ENCODE measurements at places on chromosomes 11 and 22.

DNA sequence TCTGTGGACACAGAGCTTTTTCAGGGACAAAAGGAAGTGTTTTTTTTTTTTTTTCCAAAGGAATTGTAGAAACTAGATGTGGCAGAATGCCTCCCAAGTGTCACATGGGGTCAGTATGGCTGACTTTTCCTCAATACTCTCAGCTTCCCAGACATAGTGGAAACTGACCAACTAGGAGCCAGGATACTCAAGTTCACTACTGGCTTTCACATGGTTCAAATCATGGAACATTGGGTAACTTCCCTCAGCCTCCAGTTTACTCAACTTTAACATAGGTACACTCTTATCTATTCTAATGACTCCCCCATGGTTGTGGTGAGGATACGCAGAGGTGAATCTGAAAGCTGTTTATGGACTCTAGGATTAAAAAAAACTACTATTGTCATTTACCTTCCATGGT is 1.4 kb downstream of the SLC5A1 start:
- H3K4me3 ChIP-seq: no peak overlapping the region
- no peak overlapping the region for H3K27ac ChIP-seq
- no peaks in the 10 kb centered on the region for H3K36me3 ChIP-seq
- DNase-seq: no peak
- H3K27me3 ChIP-seq: no peaks in the 10 kb centered on the region
- no peaks in the 10 kb centered on the region for H3K4me1 ChIP-seq

GRCh38 chr11:129598378-129598777 is 217.3 kb upstream of the TMEM45B start:
- DNase-seq: no peak
- H3K36me3 ChIP-seq: no peaks in the 10 kb centered on the region
- H3K27me3 ChIP-seq: no peaks in the 10 kb centered on the region
- H3K4me3 ChIP-seq: no peak overlapping the region
- no peaks in the 10 kb centered on the region for H3K4me1 ChIP-seq

DNA sequence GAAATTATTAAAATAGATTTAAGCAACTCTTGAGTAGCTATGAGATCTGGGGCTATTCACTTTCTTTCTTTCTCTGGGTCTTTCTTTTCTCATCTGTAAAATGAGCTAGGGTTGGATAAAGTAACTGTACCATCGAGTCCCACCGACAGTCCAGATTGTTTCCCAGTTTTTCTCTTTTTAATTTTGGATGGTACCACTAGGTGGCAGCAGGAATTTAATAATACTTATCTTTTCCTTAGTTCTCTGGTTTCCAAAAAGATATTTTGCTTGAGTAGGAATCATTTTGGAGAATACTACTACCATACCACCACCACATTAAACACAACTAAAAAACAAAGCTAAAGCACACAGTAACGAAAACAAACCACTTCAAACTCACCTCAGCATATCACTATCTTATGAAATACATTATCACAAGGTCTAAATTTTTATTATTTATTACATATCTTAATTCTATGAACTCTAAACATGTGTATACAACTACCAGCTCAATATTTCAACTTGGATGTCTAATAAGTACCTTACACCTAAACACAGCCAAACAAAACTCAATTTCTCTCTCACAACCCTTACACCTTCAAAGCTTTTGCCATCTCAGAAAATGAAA is 584.0 kb downstream of the KCNA4 start:
- DNase-seq: no peak
- H3K27ac ChIP-seq: no peak overlapping the region
- H3K36me3 ChIP-seq: no peaks in the 10 kb centered on the region
- no peaks in the 10 kb centered on the region for H3K4me1 ChIP-seq

DNA sequence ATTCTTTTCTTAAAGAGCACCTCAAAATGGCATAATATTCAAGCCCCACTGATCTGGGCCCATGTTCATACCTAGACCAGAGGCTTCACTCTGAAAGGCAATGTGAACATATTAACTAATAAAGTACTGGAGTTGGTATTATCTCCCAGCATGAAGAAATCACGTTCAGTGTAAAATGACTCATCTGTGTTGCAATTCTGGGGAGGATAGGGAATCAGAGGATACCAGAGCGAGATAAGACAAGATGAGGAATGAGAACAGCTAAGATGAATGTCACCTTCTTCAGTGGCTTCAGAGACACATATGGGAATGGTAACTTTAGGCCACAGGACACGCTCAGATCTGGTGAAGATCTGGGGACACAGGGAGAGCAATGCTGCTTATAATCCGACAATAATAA is 121.1 kb downstream of the NTM start:
- H3K27ac ChIP-seq: no peak overlapping the region
- no peaks in the 10 kb centered on the region for H3K4me1 ChIP-seq
- no peak overlapping the region for H3K4me3 ChIP-seq
- no peak for DNase-seq
- no peaks in the 10 kb centered on the region for H3K36me3 ChIP-seq

- no peaks in the 10 kb centered on the region for H3K36me3 ChIP-seq
- no peaks in the 10 kb centered on the region for H3K27me3 ChIP-seq
- no peak for DNase-seq
- H3K4me1 ChIP-seq: no peaks in the 10 kb centered on the region
- H3K4me3 ChIP-seq: no peak overlapping the region
- no peak overlapping the region for H3K27ac ChIP-seq
These were observed 346.4 kb upstream of the MTNR1B start for GRCh38 chr11:92623055-92623454.

DNA sequence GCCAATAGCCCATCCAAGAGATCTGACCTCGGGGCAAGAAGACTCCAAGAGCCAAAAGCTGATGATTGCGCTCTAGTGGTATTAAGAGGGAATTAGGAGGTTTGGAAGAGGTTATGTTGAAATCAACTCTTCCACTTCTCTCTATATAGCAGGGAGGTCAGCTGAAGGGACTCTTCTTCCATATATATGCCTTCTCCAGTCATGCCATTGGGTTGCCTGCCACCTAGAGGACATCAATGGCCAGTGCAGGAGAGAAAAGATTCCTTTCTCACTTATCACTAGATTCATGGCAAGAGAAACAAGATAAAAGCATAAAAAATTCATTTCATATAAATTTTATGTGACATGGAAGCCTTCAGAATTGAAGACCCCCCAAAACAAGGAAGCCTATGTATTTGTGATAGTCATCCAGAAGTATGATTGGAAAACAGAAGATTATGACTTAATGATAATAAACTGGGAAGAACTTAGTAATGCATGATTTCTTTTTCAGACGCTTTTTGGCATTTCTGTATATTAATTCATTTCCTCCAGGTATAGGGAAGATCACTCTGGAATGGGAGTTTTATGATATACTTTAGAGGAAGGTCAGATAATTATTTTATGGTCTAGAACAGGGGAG is 435.1 kb upstream of the DDI1 start:
- no peaks in the 10 kb centered on the region for H3K36me3 ChIP-seq
- H3K4me3 ChIP-seq: no peak overlapping the region
- H3K4me1 ChIP-seq: no peaks in the 10 kb centered on the region

GRCh38 chr11:4065086-4065485 is 29.5 kb upstream of the RRM1 start:
- no peak overlapping the region for H3K27ac ChIP-seq
- DNase-seq: no peak
- no peaks in the 10 kb centered on the region for H3K27me3 ChIP-seq
- no peaks in the 10 kb centered on the region for H3K36me3 ChIP-seq
- no peak overlapping the region for H3K4me3 ChIP-seq

DNA sequence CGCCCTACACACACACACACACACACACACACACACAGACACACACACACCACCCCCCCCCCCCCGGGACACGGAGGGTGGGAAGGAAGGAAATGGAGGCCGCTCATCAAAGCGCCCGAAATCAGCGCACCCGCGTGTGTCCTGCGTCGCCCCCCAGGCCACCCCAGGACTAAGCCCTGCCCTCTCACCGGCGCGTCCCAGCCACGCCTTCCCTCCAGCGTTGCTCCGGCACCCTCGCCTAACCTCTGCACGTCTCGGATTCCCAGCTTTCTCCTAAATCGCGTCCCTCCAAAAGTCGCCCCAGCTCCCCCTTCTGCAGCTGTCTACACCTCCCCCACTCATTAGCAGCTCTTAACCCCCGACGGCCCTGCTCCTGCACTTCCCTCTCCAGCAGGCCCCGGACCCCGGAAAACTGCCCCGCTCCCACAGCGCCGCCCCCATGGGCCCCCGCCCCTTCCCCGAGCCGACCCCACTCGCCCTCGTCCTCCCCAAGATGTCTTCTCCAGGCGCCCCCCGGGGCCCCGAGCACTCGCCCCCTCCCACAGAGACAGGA is 557 bp downstream of the PACSIN2 start:
- H3K27ac ChIP-seq: peak overlapping the region; percentile 74
- no peaks in the 10 kb centered on the region for H3K36me3 ChIP-seq
- peaks cover 23% of the 10 kb centered on the region for H3K4me1 ChIP-seq
- peak overlapping the region; percentile 89 for H3K4me3 ChIP-seq
- no peak for DNase-seq

DNA sequence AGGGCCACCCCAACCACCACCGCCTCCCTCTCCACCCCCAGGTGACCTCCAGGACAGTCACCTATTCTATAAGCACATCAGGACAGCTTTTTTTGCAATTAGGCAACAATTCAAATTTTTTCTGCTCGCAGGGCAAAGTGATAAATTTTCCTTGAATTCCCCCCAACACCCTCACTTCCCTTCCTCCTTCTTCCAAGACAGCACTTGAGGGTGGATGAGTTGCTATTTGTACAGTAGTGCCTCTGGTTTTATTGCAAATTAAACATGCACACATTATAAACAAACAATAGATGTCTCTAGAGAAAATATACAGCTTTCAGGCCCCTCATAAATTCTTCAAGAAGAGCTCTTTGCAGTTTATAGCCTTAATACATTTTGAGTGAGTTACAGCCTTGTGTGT is 80.9 kb upstream of the USP47 start:
- no peak overlapping the region for H3K27ac ChIP-seq
- peaks cover 3% of the 10 kb centered on the region for H3K27me3 ChIP-seq
- no peak overlapping the region for H3K4me3 ChIP-seq
